ENCODE measurements at places on chromosomes 7 and 10.

- DNase-seq, result no peak
Observed at GRCh38 chr10:90963331-90963730, 42.4 kb upstream of the ANKRD1 start.

DNA sequence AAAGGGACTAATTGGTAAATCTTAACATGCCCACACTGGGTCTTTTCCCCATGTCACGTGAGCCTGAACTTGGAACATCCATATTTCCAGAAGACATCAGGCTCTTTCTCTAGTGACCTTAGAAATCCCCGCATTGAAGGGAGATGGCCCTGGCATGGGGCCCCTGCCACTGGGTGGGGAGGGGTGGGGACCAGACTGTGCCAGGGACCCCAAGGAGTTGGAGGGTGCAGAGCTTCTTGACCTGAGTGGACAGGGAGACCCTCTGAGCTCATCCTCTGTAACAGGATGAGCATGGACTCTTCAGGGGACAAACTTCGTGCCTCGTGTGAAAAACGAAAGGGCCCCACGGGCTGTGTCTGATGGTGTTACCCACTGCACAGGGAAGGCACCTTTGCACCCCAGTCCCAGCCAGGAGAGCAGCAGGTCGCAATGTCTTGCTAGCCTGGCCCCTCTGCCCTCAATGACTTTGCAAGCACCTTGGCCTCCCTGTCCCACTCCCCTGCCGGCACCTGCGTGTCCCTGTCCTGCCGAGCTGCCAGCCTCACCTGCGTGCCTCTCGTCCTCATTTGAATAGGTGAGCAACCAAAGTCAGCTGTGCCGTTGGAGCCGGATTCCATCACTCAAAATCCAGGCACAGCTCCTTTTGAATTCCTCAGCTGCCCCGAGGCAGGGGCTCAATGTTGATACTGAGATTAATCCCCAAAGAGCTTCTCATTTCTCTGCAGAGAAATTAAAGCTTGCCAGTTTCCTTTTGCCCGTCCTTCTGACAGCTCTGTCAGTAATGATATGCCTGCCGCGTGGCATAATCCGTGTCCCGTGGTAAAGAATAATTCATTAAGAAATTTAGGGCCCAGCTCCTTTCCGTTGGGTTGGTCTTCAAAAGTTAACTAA, 234.9 kb downstream of the EBF3 start:
- no peak for DNase-seq

GRCh38 chr7:40341836-40342235, 207.0 kb downstream of the SUGCT start:
- no peak for DNase-seq

DNA sequence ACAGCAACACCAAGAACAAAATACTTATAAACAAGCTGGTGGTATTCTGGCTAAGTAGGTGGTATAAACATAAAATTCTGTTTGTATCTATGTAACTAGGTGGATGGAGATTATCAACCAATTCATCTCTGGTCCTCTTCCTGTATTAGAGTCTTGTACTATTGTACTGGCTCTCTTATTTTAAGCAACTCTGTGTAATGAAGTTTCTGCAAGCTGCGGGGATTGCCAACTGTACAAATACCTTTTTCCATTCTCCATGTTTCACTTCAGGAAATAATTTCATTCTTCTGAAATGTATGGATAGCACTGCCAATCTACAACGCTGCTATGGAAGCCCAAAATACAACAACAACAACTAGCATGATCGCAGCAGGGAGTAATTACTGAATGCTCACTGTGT, 44.8 kb downstream of the JAZF1 start:
- DNase-seq, result no peak

GRCh38 chr7:83655951-83656556, 7.1 kb upstream of the SEMA3E start:
- DNase-seq, result no peak

- DNase-seq, result no peak
Observed at GRCh38 chr10:29648983-29649268, 14.2 kb upstream of the SVIL start.

DNA sequence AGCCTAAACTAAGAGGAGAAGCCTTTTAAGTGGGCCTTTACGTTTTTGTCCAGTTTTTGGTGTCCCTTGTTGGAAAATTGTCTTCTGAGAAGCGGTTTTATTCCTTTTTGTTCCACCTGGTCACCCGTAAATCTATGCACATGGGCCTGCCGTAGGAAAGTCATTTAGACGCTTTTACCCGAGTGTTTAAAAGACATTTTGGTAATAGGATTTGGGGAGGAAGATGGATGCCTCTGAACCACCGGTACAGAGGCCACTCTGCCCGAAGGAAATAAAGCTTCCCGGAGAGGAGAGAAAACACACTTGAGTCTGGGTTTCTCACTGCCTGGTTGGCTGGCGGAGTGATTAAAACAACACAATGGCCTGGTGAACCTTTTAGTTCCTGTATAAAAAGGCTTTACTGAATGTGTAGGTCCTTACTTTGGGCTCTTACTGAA, 760 bp downstream of the THNSL1 start:
- peak; percentile 29 for DNase-seq

- peak; percentile 48 for DNase-seq
Observed at GRCh38 chr7:36686499-36686898, 37.8 kb downstream of the AOAH start.

- no peak for DNase-seq
Observed at GRCh38 chr7:55170335-55171069, 151.7 kb downstream of the EGFR start.

- no peak for DNase-seq
Observed at GRCh38 chr10:71372882-71373495, 23.7 kb upstream of the CDH23 start.

GRCh38 chr7:38151556-38151955, 26.5 kb upstream of the STARD3NL start:
- no peak for DNase-seq

DNA sequence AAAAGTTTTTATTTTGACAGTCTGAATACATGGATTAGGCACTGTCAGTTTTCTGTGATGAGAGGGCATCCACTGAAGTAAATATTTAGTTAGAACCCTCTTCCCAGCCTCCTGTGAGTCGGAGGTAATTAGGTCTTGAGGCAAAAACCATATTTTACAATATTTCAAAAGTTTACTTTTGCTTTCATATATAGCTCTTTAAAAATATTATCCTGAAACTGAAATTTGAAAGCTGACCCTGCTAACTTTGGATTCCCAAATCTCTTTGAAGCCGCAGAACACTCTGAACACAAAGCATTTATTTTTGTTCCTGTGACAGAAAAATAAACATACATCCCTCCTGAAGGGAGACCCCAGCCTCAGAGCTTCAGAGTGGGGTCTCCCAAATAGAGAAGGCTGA, 317.4 kb downstream of the KIF20B start:
- DNase-seq, result no peak
